ENCODE measurements at places on chromosomes 1 and 21.

DNA sequence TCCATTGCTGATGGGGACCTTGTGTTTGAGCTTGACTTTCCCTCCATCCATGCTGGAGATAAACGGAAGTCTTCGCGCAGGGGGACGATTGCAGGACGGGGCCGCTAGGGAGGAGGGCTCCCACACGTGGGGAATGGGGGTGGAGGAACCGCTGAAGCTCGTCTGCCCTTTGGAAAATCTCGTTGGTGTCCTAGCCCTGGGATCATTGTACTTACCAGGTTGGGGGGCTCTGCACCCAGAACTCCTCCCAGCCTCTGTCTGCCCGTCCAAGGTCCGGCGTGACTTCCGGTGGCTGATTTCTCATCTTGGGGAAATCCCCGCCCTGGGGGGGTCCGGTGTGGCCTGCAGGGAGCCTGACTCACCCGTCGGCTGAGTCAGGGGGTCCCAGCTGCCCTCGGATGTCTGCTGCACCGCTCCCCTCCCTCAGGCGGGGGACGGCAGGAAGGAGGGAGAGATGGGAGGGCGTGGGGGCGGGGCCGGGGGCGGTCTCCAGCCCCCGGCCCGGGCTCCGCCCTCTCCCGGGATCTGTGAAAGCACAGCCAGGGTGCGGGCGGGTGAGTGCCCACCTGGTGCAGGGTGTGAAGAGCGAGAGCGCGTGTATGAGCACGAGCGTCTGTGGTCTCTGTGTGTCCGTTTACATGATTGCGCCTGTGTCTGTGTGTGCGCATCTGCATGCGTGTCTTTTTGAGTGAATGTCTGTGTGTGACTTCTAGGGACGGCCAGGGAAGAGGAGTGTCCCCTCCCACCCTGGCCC is 35.8 kb downstream of the PIK3CD start:
- peak; percentile 76 for DNase-seq

DNA sequence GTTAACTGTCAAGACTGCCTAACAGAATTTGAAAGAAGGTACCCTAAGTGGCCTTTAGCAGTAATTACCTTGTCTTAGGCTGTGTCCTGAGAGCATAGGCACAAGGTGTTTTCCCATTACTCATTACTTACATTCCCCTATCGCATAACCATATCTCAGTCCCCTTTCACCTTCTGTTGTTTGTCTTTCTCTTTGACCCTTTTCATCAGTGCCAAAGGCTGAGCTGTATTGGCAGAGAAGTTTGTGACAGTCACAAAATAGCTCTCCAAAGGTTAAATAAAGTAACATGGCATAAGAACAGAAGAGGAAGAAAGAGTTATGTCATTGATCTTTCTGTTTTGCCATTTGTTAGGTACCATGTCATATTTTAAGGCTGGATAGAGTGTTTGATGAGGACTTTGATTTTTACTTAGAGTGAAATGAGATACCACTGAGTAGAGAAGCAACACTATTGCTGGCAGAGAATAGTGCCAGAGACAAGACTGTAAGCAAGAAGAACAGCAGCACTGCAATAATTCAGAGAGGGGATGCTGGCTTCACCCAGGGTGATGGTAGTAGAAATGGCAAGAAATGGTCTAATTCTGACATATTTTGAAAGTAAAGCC is 497.8 kb downstream of the TTLL7 start:
- peak; percentile 87 for DNase-seq

DNA sequence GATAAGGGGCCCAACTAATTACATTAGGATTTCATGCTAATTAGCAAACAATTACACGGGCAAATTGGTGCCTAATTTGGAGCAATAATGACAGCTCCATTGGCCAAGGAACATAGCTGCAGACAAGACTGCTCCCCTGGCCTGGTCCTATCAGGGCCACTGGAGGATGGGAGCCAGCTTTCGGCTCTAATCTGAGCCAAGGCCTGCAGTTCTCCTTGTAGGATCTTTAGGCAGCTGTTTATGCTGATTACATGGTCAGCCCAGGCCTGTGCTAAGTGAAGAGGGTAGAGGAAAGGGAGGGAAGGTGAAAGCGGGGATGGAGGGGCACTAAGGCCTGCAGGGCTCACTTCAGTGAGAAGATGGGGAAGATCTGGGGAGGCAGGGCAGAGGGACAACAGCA is 12.4 kb upstream of the ADGRB2 start:
- DNase-seq, result no peak

GRCh38 chr1:68322837-68323687 is 90.7 kb upstream of the WLS start:
- no peak for DNase-seq

GRCh38 chr1:228936881-228937280 is 201.6 kb downstream of the RHOU start:
- DNase-seq, result no peak

DNA sequence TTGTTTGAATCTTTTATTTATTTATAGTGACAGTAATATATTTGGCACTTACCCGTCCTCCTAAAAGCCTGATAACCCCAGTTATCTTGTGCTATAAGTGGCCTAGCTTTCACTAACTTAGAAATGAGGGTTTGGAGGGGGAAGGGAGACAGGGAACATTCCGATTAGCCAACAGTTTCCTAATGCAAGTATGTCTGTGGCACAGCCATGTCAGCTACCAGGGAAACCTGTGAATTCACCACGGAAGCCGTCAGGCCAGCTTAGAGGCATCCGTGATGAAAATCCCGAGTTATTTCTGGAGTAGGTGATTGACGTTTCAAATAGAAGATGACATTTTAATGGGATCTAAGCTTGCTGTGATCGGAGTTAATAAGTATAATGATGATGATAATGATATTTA is 39.4 kb upstream of the BCL10 start:
- DNase-seq, result no peak

DNA sequence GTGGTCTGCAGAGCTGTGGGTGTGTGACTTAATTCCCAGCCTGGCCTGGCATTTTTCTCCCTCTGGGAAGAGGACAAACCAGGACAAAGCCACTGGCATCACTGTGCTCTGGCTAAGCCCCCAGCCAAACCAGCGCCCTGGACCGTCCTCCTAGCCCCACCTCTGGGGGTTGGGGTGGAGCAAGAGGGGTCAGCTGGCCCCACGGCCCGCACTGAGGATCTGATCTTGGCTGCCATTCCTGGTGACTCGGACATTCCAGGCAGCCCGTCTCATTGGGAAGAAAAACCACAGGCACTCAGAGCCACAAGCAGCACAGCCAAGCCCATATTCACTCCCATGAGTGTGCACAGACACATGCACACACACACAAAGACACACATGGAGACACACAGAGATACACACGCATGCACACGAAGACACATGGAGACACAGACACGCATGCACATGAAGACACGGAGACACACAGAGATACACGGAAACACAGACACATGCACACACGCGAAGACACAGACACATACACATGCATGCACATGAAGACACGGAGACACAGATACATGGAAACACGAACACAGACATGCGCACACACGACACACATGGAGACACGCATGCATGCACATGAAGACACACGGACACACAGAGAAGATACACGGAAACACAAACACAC is 2.3 kb upstream of the MXRA8 start:
- no peak for DNase-seq

DNA sequence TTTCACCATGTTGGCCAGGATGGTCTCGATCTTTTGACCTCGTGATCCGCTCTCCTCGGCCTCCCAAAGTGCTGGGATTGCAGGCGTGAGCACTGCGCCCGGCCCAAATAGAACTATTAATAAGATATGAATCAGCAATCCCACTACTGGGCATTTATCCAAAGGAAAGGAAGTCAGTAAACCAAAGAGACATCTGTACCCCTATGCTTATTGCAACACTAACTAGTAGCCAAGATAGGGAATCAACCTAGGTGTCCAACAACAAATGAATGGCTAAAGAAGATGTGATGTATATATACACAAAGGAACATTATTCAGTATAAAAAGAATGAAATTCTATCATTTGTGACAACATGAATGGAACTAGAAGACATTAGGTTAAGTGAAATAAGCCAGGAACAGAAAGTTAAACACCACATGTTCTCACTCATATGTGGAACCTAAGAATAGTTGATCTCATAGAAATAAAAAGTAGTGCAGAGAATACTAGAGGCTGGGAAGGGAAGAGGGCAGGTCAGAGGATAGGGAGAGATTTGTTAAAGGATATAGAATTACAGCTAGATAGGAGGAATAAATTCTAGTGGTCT is 48.8 kb downstream of the XPR1 start:
- no peak for DNase-seq

DNA sequence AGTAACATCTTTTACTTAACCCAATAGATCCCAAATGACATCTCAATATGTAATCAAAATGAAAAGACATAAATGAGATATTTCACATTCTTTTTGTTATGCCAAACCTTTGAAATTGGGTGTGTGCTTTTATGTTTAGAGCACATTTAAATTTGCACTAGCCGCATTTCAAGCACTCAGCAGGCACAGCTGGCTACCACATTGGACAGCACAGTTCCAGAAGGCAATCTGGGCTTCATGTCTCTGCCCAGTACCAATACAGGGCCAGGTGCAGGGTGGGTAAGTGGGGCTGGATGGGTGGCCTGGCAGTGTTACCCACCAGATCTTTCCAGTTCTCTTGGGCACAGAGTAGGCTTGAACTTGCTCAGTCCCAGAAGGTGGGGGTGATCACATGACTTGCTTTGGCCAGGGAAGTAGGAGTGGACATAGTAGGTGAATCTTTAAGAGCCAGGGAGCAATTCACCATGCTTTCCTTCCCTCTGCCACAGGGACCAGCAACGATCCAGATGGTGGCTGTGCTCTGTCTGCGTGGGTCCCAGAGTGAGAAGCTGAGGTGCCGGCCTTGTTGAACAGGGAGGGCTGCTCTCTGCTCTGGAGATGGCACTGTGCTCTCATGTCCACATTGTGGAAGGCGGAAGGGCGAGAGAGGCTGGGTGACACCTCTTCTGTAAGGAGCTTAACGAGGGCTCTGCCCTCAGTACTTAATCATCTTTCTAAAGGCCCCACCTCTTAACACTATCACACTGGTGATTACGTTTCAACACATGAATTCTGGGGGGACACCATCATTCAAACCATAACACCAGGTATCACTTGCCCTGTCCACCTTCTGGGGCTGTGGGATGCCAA is 261.4 kb downstream of the GRIK3 start:
- no peak for DNase-seq

Data from GM12865 (cell line).